ENCODE measurements at places on chromosomes 6 and 20.

DNA sequence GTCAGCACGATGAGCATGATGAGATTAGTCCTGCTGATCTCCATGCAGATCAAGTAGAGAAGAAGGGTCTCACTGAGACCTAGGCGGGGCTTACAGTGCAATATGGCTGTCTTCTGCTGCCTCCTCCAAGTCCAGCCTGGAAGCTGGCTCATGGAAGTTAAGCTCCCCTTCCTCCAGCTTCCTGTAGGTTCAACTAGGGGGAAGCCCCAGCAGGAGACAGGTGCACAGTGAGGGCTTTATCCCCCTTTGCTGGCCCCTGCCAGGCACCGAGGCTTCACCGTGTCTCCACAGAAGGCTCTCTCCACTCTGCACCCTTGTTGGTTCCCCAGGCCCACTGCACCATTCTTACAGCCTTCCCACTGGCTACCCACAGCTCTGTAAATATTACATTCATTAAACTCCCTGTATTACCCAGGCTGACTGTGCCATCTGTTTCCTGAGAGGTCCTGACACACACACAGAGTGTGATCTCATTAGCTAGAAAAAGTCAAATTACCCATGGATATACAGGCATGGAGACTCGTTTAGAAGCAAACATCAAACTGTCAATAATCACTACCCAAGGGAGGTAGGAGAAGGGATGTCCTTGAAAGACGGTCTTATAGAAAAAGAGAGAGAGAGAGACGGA lies 90.4 kb downstream of the SLC2A10 start:
- DNase-seq: no peak

DNA sequence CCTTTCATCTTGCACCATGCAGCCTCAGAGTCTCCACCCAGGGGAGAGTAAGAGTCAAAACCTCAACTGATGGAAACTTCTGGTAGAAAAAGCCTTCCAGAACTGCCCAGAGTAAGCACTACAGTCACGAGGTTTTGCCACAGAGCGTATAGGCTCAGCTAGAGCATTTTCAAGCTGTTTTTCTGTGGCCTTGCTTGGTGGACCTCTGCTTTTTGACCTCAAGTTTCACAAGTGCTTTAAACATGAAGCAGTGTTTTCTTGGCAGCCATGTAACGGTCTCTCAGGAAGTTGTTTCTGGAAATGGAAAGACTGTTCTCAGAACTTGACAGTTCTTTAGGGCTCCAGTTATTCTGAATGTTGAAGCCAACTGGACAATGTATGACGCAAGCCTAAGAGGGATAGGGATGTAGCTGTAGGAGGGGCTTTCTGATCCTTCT lies 146.5 kb downstream of the ZDHHC14 start:
- DNase-seq: peak; percentile 11

- no peak for DNase-seq
Observed at GRCh38 chr6:154773610-154774089, 40.4 kb downstream of the SCAF8 start.

GRCh38 chr20:20977786-20978185 lies 128.4 kb downstream of the LINC00237 start:
- DNase-seq: no peak

- peak; percentile 16 for DNase-seq
Observed at GRCh38 chr6:99822741-99823512, 171.1 kb downstream of the MCHR2 start.

DNA sequence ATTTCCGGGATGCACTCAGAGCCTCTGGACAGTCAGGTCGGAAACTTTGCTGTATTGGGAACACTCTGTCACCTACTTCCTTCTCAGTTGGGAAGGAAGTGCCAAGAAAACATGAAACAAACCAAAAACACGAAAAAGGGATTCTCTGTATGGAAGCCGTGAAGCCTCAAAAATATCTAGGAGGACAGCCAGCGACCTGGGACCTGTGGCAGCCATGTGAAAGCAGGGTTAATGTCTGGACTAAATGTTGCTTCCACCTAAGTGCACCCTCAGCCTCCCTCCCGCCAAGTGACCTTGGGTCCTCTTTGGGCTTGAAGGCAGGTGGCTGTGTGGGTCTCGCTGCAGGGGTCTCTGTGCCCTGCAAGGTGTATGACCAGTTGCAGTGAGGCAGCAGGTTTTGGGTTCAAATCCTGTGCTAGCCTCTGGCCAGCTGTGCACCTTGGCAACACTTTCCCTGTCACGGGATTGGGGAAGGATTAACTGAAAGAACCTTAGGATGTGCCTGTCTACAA lies 851 bp downstream of the MAVS start:
- DNase-seq: no peak

- no peak for DNase-seq
Observed at GRCh38 chr6:134533991-134534390, 216.1 kb upstream of the SGK1 start.

All from brain microvascular endothelial cell (primary cell).